ENCODE measurements at places on chromosomes 13 and 19.
A peak's percentile ranks its signal among the peaks of the same experiment; 100 is the strongest.

DNA sequence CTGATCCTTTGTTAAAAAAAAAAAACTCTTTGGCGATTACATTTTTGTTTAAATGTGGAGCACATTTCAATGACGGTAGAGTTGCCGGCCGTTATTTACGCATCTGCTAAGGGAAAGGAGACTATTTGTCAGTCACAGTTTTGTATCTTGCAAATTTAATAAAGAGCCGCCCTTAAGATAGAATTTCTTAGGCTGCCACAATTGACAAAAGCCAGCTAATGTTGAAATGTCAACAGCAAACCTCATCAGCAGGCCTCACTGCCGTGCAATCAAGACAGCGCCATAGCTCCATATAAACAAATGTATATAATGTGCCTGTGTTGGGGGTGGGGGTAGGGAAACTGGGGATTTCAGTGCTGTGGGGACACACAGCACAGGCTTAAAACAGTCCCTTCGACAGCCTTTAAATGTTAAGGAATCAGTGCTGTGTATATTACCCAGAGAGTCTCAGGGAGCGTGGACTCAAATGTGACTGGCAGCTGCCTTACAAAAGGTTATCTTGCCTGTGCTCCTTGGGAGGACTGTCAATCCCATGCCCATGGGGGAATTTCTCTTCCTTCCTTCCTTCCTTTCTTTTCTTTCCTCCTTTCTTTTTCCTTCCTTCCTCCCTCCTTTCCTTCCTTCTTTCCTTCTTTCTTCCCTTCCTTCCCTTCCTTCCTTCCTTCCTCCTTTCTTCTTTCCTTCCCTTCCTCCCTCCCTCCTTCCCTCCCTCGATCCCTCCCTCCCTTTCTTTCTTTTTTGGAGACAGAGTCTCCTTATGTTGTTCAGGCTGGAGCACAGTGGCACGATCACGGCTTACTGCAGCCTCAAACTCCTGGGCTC lies 108.0 kb downstream of the URI1 start:
- DNase-seq = no peak

DNA sequence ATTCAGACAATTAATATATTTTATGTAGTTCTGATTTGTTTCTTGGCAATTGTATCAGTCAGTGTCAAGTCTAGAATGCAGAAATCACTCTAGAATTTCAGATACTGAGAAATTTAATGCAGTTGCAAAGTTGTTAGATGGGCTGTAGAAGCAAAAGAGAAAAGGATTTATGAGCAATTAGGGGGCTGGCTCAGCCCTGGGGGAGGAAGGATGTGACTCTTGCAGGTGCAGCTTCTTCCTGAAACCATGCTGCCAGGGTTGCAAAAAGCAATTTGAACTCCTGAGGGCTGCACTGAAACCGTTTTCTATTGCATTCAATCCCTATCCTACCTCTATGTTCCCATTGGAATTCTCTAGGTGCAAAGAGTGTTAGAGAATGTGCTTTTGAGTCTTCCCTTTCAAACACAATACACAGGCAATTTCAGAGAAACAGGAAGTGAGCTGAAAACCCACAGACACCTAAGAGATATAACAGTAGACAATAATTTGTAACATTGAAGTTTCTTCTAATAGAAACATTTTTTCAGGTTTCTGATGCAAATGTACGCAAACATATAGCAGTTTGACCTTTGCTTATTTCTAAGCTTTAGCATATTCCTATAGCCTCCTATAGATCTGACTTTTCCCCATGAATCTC lies 814.7 kb upstream of the ATXN8OS start:
- no peak for DNase-seq

- no peak for DNase-seq
These were observed 442.3 kb downstream of the FGF9 start for GRCh38 chr13:22112956-22113745.

GRCh38 chr13:114330086-114330485 lies 15.8 kb downstream of the CHAMP1 start:
- DNase-seq = no peak

GRCh38 chr13:29108068-29108786 lies 288.1 kb downstream of the MTUS2 start:
- DNase-seq = no peak

DNA sequence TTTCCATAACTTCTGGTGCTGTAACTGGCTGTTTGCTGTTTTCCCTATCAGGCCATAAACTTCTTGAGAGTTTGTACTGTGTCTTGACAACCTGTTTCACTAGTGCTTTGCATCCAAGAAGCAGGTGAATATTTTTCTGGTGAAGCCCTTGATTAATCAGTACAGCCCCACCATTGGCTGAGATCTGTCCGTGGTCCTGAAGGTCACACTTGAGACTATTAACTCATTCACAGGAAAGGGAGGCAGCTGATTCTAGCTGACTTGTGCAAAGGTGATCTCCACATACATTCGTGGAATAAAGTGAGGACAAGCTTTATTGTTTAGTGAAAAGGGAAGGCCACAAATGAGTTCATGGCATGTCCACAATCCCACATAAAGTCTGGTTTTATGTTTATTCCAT lies 61.4 kb upstream of the ZNF835 start:
- DNase-seq = no peak

DNA sequence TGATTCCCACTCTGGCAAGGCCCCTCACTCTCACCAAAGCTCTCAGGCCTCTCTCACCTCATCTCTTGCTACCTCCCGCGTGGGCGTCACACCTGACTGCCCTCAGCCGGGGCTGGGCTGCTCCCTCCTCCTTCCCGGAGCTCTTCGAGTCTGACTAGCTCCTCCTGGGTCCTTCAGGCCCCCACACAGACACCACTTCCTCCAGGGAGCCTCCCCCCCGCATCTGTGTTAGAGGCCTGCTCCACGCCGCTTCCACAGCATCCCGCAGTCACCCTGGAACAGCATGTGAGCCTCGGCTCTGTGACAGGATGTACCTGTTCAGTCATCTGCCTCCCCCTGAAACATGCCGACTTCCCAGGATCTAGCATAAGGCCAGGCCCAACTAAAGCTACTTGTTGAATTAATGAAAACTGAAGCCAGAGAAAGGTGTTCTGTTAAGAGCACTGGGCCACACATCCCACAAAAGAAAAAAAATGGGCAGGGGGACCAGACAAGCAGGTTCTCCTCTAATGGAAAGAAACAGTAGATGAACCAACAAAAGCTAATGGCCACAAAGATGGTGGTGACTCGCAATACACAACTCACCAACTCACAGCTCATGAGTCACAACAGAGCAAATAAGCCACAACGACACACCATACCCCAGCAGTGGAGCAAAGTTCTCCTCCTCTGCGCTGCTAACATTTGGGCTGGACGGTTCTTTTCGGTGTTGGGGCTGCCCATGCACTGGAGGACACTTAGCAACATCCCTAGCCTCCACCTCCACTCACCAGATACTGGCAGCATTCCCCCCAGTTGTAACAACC lies 3.0 kb downstream of the PPP6R1 start:
- DNase-seq = peak; percentile 5

GRCh38 chr19:8487137-8487851 lies 15.1 kb downstream of the PRAM1 start:
- no peak for DNase-seq

All from fibroblast of the aortic adventitia (primary cell).